ENCODE measurements at places on chromosomes 2 and 18. TPM values are rescaled to one million over a fixed set of nuclear protein-coding genes. Genes with fewer than 3 reads are reported as not detected.

- DNase-seq, result no peak
These were observed 105.9 kb upstream of the SNTG2 start for GRCh38 chr2:844715-845114.

GRCh38 chr2:36616947-36617346 lies 19.0 kb upstream of the FEZ2 start:
- no peak for DNase-seq

DNA sequence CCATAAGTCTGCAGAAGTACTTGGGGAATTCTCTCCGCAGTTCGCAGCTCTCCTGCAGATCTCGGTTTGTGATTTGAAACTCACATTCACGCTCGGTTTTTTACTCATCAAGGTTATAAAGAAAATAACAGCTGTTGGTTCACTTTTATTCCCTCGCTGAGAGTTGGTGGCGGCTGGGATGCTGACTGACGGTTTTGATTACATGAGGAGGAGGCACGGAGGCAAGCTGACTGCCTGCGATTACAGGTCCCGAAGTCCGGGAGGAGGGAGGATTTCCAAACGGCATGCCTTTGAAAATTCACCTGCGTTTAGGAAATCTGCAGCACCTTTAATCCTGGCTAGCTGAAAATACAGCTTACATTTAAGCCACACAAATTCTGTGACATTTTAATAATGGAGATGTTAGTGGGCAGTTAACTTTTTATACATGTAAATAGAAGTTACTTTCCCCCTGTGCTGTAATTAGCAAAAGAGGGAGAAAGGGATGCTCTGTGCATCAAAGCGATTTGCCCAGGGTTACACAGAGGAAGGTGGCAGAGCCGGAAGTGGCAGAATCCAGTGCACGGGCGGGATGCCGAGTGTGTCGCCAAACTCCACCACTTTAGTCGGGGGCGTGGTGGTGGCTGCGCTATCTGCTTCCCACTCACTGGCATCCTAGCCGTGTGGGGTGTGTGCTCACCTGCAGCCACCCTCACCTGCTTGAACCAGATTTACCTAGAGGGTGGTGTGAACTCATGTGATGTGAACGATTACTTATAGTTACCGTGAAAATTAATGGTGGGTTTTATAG lies 14.7 kb downstream of the AGAP1 start:
- no peak for DNase-seq

DNA sequence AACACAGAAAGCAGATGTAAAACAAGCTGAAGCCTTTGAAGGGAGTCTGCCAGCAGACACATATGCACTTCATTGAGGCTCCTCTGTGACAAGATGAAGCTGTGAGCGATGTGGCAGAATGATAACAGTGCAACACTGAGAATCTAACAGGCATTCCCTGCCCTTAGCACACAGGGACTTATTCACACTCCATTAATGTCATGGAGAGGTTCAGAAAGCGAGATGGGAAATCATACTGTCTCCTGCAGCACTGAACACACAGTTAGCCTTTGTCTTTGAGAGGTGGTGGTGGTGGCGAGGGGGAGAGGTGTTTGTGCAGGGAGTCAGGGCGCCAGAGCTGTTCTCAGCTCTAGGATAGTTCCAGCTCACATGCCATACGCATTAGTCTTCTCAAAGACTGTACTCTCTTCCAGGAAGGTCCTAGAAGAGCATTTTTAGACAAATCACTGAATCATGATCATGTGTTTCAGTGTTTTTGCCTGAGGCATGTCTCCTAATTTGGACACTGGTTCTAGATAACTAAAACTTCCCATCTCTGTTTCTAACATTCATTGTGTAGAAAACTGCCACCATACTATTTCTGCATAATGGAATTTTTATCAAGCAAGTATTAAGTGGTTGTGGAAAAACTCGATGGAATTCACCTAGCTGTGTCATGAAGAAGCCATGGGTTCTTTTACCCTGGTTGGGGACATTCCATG lies 93.5 kb upstream of the ITGB6 start:
- no peak for DNase-seq

- DNase-seq, result no peak
These were observed 546.6 kb upstream of the CHAC2 start for GRCh38 chr2:53220969-53221368.

- no peak for DNase-seq
These were observed 107.3 kb upstream of the ZFP36L2 start for GRCh38 chr2:43333656-43334144.

GRCh38 chr18:54241483-54241882 lies 17.0 kb upstream of the MBD2 start:
- DNase-seq, result no peak

GRCh38 chr2:191543708-191544107 lies 134.2 kb upstream of the NABP1 start:
- DNase-seq, result no peak

GRCh38 chr18:7174344-7175095 lies 56.4 kb upstream of the LRRC30 start:
- no peak for DNase-seq

- no peak for DNase-seq
These were observed 386.2 kb upstream of the HNRNPA3 start for GRCh38 chr2:176826356-176826755.

DNA sequence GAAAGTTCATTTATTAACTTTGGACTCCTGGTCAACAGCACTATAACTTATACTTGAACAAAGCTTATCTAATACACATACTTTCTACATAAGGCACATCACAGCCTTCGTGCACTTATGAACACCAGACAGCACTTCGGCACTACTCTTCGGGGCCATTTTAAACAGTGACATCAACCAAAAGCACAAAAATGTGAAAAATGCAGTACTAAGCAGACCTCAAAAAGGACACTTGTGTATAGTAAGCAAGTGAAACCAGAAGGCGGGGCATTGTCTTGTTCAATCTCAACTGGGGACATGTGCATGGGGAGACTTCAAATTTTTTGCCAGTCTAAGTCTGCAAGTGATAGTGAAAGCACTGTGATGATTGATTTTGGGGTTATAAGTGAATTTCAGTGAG lies 163.0 kb downstream of the NCKAP5 start:
- no peak for DNase-seq

- DNase-seq, result no peak
These were observed 652.7 kb downstream of the DCDC2C start for GRCh38 chr2:4356109-4356508.

DNA sequence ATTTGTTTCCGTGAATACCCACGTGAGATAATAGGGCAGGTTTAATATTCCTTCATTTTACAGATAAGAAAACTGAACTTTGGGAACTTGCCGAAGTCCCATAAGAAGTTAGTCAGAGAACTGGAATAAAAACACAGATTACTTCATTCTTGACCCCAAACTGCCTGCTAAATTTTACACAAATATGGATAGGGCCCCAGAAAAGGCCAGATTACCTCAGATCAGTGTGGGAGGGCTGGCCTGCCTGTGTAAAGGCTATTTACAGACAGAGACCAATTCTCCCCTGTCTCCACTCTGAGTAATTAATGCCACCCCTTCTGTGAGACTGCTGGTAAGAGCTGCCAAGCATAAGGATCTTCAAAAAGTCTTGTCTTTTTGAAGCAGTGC lies 139.2 kb downstream of the MGAT5 start:
- DNase-seq, result no peak

Gene PSTPIP2
- 0.74 TPM for total RNA-seq

Gene BARD1
- total RNA-seq, result 10.6 TPM

Gene CBLN2
- total RNA-seq, result 119 TPM

Gene STON1
- total RNA-seq, result 4.8 TPM

Gene IGFBP5
- 81.6 TPM for total RNA-seq

Gene PROKR1
- 0.50 TPM for total RNA-seq
